ENCODE measurements at places on chromosomes 5 and 9.

DNA sequence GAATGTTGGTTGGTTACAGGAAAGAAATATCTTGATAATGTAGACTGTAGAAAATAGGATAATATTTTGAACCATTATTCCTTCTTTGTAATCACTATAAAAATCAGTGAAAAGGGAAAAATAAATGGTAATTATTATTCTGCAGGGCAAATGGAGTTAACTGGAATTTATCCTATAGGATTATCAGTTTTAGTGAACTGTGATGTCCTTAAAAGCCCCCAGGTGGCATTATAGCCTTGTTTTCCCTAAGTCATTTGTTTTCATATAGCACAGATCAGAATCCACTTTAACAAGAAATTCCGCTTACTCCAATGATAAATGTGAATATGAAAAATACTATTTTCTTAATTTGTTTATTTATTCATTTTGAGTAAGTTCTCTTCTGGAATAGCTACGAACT lies 26.2 kb upstream of the WDR41 start:
- DNase-seq = no peak

- DNase-seq = no peak
Observed at GRCh38 chr5:179378441-179379271, 33.4 kb upstream of the ADAMTS2 start.

- no peak for DNase-seq
Observed at GRCh38 chr9:129102791-129103594, 7.6 kb downstream of the CRAT start.

- no peak for DNase-seq
Observed at GRCh38 chr5:135013445-135013844, 20.6 kb downstream of the PITX1 start.

- DNase-seq = no peak
Observed at GRCh38 chr5:65171645-65172044, 310.1 kb downstream of the ADAMTS6 start.

GRCh38 chr9:109062543-109062942 lies 49.2 kb upstream of the CTNNAL1 start:
- no peak for DNase-seq

- DNase-seq = no peak
Observed at GRCh38 chr9:18405240-18405639, 68.7 kb upstream of the ADAMTSL1 start.

DNA sequence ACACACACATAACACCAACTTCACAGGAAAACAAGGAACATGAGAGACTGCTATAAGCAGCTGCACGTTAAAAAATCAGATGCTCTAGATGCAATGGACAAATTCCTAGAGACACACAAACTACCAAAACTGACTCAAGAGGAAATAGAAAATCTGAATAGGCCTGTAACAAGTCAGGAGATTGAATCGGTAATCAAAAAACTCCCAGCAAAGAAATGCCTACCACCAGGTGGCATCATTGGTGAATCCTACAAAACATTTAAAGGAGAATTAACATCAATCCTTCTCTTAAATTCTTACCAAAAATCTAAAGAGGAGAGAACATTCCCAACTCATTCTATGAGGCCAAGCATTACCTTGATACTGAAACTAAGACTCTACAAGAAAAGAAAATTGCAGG lies 54.9 kb downstream of the NDST1 start:
- no peak for DNase-seq

DNA sequence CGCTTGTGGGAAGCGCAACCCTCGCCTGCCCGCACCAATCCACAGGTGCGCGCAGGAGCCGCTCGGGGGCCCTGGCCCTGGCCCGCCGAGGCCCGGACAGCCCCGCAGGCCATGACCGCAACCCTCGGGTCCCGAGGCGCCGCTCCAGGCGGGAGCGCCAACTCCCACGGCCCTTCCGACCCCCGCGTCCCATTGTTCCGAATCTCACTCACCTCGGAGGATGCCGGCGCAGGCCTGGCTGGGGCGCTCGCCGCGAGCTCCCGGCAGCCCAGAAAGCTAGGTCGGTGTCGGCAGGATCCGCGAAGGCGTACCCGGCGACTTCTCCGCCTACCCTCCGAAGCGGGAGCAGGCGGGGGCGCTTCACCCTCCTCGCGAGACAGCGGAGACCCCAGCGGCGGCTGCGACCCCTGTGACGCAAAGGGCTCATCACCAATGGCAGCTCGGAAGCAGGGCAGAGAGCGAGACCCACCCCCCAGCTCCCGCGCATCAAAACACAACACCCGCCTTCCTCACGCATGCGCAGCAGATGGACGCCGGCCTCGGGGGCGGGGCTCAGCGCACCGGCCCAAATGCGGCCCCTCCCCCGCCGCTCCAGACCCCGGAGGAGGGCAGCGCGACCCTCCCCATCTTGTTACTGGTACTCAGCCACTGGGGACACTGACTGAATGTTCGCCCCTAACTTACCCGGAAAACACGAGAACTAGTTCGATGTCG lies 1.4 kb upstream of the SMIM27 start:
- peak; percentile 88 for DNase-seq

DNA sequence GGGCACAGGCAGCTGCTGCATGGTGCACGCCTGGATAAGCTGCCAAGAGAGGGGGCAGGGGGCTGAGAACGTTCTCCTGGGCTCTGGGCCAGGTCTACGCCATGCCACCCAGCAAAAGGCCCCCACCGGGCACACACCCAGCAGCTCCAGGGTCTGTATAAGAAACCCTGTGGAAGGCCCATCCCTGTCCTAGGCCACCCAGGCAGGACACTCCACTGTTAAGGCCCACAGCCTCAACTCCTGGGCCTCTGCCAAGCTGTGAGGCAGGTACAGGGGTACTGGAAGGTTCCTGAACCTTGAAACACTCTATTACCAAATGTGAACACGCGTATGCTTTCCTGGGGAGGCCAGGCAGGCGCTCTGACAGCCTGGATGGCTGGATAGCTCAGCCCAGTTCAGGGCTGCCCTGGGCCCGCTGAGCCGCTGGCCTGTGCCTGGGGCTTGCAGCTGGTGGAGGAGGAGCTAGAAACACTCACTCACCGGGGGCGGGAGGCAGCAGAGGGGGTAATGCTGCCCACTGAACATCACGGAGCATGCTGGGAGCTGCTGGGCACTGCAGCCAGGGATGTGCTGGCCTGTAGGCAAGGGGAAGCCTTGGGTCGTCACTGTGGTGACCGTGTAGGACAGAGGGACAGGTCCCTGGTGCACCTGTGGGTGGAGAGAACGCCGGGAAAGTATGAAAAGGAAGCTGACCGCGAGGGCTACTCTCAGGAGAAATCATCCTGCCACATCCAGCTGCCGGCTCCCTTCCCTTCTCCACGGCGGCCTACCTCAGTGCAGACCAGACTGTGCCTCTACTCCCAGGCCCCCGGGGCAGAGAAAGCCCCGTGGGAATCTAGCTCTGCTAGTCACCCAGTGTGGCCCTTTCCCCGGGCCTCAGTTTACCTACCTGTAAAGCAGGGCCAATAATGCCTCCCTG lies 6.0 kb downstream of the RNF44 start:
- DNase-seq = peak; percentile 83

GRCh38 chr5:140342896-140343295 lies 3.5 kb downstream of the HBEGF start:
- no peak for DNase-seq

DNA sequence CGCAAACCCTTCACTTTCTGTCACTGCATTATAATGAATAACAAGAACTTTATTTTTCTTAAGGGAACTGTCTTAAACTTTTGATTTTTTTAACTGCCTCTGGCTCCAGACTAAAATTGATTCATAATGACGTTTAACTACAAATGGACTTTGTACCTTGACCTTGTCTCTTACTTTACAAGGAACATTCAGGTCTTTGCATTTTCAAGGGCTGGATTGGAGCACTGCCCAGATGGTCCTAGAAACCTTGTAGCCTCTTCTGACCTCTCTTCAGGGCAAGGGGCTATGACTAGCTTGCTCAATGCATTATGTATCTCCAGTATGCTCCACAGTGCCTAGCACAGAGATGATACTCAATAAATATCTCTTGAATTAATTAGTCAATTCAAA lies 612.6 kb upstream of the CLINT1 start:
- no peak for DNase-seq

DNA sequence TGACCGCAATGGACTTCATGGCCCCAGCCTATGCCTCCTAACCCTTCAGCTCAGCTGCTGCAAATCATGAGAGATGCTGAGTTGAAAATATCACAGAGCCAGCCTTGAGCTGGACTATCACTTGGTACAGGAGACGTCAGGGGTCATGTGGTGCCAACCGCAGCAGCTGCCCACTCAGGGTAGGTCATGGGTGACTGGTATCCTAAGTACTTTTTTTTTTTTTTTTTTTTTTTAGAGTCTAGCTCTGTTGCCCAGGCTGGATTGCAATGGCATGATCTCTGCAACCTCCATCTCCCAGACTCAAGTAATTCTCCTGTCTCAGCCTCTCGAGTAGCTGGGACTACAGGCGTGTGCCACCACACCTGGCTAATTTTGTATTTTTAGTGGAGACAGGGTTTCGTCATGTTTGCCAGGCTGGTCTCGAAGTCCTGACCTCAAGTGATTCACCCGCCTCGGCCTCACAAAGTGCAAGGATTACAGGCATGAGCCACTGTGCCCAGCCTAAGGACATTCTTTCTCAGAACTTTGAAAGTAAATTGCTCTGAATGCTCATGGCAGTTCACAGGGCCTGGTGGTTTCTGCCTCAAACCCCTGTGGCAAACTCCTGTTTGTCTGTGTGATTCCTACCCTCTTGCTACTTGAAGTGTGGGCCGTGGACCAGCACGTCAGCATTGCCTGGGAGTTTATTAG lies 21.3 kb downstream of the WWC1 start:
- no peak for DNase-seq

- no peak for DNase-seq
Observed at GRCh38 chr5:17187011-17187785, 30.2 kb upstream of the BASP1 start.

GRCh38 chr9:23117616-23118015 lies 671.0 kb downstream of the DMRTA1 start:
- no peak for DNase-seq

DNA sequence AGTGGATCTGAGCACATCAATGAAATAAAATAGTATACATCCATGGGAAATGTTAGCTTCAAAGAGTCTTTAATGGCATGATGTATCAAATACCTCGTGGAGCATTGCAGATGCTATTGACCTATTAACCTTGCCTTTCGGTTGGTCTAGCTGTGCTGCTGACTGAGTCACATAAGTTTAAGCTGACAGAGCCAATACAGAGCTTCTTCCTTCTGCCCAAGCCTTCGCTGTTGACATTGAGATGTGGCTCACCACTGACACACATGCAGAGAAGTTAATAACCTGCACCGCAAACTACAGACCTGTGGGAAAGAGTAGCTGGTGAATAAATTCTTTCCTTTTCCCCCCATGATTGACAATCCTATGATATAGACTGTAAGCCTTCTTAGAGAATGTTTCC lies 78.2 kb downstream of the LURAP1L start:
- DNase-seq = no peak

DNA sequence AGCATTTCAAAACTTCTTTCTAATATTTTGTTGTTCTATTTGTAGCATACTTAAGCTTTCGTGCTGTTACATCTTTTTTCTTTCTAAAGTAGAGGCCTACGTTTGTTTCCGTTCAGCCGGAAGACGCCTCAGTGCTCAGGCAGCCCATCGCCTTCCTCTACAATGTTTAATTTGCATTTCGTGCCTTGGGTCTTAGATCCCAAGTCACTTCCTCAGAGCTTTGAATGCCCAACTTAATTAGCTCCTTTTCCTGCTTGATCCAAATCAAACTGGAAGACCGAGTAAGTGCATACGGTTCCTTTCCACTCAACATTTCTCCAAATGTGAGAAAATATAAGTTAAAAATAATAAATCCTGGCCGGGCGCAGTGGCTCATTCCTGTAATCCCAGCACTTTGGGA lies 43.2 kb downstream of the MRPL36 start:
- DNase-seq = no peak

GRCh38 chr5:35838370-35839042 lies 18.2 kb upstream of the IL7R start:
- no peak for DNase-seq

DNA sequence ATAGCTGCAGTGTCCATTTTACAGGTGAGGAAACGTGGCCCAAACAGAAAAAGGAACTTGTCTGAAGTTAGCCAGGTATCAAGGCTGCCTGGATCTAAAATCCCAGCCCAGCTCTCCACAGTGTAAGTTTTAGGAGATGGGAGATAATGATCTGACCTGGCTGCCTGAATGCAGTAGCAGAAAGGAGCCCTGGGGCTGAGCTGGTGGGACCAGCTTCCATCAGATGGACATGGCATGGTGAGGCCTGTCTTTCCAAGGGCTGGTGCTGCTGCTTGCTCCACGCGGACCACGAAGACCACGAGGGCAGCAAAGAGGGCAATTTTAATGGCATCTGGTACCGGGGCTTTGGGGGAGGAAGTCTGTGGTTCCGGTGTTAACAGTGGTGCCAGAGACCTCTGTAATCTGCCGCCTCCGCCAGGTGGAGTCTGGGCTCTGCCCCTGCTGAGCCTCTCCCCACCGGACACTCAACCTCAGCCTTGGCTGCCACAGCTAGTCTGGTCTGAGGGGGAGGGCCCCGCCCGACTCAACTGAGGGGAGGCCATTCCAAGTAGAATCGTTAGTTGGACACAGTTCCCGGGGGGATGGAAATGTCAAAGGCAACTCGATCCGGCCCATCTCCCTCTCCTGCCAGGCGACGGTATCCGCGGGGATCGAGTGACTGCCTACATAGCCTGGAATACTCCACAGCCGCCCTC lies 650 bp downstream of the MYORG start:
- no peak for DNase-seq

- DNase-seq = no peak
Observed at GRCh38 chr9:127098916-127099553, 23.4 kb downstream of the ANGPTL2 start.

GRCh38 chr9:87682085-87682484 lies 43.8 kb upstream of the CTSL start:
- no peak for DNase-seq

GRCh38 chr5:168011096-168011495 lies 280.3 kb upstream of the WWC1 start:
- no peak for DNase-seq

DNA sequence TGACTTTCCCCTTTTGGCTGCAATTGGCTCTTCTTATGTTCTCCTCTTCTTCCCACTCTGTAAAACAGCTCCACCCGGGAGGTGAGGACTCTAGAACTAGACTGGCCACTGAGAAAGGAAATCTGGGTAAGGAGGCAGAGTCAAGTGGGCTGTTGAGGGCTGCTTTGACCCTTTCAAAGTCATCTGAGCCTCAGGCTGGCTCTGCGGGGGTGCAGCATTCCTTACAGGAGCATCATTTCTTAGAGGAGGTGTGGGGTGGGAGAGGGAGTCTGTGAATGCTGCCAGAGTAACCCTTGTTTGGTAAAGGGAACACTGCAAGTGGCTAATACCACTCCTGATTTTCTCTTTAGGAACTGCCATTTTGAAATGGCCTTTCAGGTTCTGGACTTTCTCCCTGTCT lies 377.7 kb upstream of the SMARCA2 start:
- no peak for DNase-seq

DNA sequence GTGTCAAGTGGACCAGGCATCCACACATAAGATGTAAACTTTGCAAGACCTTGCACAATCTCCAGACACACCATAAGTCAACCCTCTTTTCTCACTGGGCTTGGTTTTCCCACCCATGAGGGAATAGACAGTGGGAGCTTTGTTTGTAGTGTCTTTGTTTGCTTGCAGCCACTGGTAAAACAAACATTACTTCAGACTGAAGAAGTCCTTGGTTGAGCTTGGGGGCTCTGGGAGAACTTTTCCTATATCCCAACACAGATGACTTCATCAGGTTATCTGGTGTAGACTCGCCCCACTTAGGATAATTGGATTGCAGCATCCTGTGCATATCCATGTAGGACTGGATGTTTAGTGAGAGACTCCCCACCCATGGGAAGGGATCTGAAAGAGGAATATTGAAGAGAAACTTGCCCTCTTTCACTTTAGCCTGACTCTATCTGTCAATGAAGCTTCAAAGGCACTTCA lies 11.5 kb upstream of the ADGRV1 start:
- no peak for DNase-seq

- no peak for DNase-seq
Observed at GRCh38 chr9:7287986-7288385, 511.6 kb downstream of the DMAC1 start.
